ENCODE measurements at places on chromosomes 7 and 10. TPM values are rescaled to one million over a fixed set of nuclear protein-coding genes. Genes with fewer than 3 reads are reported as not detected.

The HMX2 gene
- not detected for total RNA-seq

The CRYGN gene
- not detected for total RNA-seq

The HSPA14 gene
- total RNA-seq = 8.3 TPM

The DHTKD1 gene
- total RNA-seq = 14.0 TPM

The OR2A42 gene
- total RNA-seq = not detected

The SLC18A3 gene
- total RNA-seq = not detected

The CPA4 gene
- not detected for total RNA-seq

The AKR1C3 gene
- 18.6 TPM for total RNA-seq

Measured in heart left ventricle (tissue), 16 donors.